ENCODE measurements at places on chromosomes 13 and 19.

GRCh38 chr19:4007836-4008539, 452 bp downstream of the PIAS4 start:
- DNase-seq, result no peak

GRCh38 chr19:51097796-51098195, 10.4 kb downstream of the CTU1 start:
- no peak for DNase-seq

DNA sequence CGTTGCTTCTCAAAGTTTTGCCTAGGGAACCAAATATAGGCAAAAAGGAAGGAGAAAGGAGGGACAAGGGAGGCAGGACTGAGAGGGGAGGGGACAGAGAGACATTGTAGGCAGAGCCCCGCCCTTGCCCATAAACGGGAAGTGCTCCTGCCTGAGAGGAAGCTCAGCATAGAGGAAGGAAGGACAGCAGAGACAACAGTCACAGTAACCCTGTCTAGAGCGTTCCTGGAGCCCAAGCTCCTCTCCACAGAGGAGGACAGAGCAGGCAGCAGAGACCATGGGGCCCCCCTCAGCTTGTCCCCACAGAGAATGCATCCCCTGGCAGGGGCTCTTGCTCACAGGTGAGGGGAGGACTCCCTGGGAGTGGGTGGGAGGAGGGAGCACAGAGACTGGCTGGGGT, at the start of gene CEACAM21:
Gene CEACAM21, plus strand, starts transcription at position 169 of the 400 bp plus-strand sequence. Its CDS starts 109 bp downstream, at position 278.
- DNase-seq, result peak; percentile 73

GRCh38 chr13:101455863-101456262, 3.4 kb downstream of the ITGBL1 start:
- DNase-seq, result no peak

DNA sequence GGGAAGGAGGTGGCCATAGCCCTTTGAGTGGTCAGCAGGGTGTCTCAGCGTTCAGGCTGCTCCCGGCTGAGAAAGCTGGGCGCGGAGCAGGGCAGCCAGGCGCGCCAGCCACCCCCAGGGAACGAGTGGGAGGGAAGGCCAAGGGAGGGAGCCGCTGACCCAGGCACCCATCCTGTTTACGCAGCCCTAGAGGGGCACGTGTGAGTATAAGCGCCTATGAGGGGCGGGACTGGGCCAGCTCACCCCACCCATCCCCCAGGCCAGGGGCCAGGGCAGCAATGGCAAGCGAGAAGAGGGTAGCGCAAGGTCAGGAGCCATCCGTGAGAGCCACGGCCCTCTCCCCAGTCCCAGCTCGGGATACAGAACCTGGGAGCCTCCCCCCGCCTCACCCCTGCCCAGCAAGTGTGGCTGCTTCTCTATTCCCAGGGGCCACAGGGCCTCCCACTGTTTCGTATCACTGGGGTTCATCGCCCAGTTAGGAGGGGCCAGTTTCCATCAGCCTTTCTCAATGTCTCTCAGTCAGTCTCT, 897 bp upstream of the DMKN start:
- no peak for DNase-seq
